ENCODE measurements at places on chromosomes 11 and 22. TPM values are rescaled to one million over a fixed set of nuclear protein-coding genes. Genes with fewer than 3 reads are reported as not detected.

The DUSP8 gene
- total RNA-seq: under 0.01 TPM

The PARVA gene
- total RNA-seq: 42.9 TPM

The OR52E8 gene
- not detected for total RNA-seq

The NOX4 gene
- under 0.01 TPM for total RNA-seq

The TIRAP gene
- 3.0 TPM for total RNA-seq

The MAPK12 gene
- total RNA-seq: 31.2 TPM

The MN1 gene
- 0.85 TPM for total RNA-seq

The EXPH5 gene
- 0.09 TPM for total RNA-seq

The SPCS2 gene
- 9.7 TPM for total RNA-seq

The OLFML1 gene
- total RNA-seq: 3.1 TPM

The KCNC1 gene
- not detected for total RNA-seq

The MRGPRD gene
- not detected for total RNA-seq

The SMPD1 gene
- 35.1 TPM for total RNA-seq

The GAS2 gene
- 0.65 TPM for total RNA-seq

The KCNJ11 gene
- total RNA-seq: not detected

The PRODH gene
- 0.18 TPM for total RNA-seq

The TSSK2 gene
- not detected for total RNA-seq

The TTLL12 gene
- total RNA-seq: 19.0 TPM

The POU2AF3 gene
- 0.14 TPM for total RNA-seq

The XRCC6 gene
- total RNA-seq: 296 TPM

The NLRP10 gene
- total RNA-seq: 0.14 TPM

The SLC22A6 gene
- total RNA-seq: not detected

The SBF1 gene
- total RNA-seq: 79.1 TPM

All from smooth muscle cell of bladder (primary cell).